GM03348 (cell line): ENCODE measurements at places on chromosomes 5 and 9.

DNA sequence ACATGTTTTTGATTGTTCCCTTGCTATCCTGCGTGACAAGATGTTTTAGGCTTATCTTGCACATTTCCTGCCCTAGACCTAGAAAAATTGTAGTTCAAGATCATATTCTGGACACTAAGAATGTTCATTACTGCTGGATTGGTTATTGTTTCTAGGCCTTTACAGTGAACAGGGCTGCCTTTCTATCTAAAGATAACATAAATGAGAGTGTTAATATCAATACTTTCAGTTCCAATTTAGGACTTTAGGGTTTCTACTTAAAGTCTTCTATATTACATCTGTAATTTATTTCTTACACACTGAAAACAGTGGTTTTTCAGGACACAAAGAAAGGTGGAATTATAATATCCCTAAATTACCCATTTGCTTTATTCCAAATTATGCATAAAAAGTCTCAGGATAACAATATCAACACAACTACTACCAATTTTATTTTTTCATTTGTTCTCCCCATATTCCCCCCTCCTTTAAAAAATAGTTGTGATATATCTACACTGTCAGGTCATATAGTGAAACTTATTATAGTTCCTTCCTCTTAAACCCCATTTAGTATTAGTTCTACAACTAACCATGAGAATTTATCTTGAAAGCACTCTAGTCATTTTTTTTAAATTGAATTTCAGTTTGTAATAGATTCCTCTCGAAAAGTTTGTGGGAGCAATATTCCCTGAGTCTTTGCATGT is 293.9 kb upstream of the RIOK2 start:
- DNase-seq = no peak

GRCh38 chr5:146698651-146699050 is 179.9 kb downstream of the PPP2R2B start:
- DNase-seq = no peak

DNA sequence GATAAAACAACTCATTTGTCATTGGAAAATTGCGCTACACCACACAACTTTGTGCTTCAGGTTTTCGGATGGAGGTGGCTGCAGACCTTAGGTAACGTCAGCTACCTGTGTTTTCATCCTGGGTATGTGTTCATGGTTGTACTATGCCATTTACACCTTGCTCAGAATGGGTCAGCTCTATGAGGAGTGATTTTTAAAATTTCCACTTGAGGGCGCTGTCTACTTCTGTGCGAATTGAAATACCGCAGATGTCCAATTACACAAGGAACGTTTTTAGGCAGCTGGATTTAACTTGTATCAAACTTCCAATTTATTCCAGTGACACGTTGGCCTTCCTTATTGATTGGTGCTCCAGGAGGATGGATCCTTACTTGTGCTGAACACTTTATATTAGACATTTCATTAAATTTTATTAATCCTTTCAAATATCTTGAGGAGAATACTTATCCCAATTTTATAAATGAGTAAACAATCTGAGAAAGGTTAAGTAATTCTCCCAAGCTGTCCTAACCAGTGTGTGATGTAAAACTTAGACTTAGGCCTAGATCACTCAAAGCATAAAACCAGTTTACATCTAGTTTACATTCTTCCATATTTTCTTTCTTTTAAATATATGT is 23.4 kb downstream of the DMRTA1 start:
- DNase-seq = peak; percentile 10

GRCh38 chr5:31767335-31768031 is 128.6 kb downstream of the PDZD2 start:
- DNase-seq = no peak

- no peak for DNase-seq
Observed at GRCh38 chr9:91040371-91041215, 239.0 kb downstream of the SYK start.

DNA sequence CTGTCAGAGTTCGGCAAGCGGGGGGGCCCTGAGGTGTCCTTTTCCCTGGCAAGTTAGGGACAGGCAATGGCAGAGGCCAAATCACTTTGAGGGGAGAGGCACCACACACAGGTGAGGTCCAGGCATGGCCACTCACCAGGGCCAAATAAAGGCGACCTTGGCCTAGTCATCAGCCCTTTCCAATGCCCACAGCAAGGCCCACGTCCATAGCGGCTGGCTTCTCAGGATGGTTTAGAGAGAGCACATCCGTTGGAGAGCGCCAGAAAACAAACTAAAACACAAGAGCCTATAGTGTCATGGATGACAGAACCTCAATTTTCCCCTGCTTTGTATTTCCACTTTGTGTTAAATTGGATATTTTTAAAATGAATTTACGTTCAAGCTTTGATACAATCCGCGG is 7.0 kb downstream of the CCNJL start:
- DNase-seq = no peak

GRCh38 chr9:92680166-92681119 is 10.5 kb upstream of the IPPK start:
- no peak for DNase-seq

DNA sequence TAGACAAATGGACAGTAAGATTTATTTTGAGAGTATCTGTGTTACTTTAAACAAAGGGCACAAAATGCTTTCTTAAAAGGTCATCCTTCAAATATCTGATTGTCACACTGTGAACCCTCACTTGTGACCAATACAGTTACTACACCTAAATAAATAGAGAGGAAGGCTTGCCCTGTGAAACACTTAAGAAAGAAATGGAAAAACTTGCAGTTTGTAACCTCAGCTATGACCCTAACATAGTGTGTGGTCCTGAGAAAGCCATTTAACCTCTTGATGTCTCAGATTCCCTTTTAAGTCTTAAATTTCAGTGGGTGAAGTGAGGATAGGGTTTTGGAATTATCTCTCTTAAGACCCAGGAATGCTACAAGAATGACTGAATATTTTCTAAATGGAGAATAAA is 126.7 kb upstream of the SLC27A6 start:
- DNase-seq = no peak

GRCh38 chr9:136268735-136269134 is 23.1 kb upstream of the QSOX2 start:
- no peak for DNase-seq

DNA sequence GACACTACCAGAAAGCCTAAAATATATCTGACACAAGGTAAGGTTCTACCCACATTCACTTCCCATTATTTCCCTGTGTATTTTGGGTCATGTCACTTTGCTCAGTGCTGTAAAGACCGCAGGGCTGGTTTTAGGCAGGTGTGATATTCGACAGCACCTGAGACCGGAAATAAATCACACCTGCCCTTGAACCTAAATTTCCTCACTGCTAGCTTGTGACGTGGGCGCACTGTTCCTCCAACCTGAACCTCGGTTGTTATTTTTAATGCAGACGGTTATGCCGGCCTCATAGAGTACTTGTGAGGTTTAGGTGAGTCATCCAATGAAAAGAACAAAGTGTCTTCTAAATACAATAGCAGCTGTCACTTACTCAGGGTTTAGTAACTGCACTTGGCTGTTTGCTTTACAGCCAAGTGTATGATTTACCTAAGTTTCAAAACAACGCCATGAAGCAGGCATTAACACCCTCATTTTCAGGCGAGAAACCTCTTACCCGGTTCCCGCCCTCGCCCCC is 20.7 kb upstream of the ZNF782 start:
- no peak for DNase-seq

- peak; percentile 4 for DNase-seq
Observed at GRCh38 chr9:79917421-79917820, 345.7 kb downstream of the TLE4 start.

DNA sequence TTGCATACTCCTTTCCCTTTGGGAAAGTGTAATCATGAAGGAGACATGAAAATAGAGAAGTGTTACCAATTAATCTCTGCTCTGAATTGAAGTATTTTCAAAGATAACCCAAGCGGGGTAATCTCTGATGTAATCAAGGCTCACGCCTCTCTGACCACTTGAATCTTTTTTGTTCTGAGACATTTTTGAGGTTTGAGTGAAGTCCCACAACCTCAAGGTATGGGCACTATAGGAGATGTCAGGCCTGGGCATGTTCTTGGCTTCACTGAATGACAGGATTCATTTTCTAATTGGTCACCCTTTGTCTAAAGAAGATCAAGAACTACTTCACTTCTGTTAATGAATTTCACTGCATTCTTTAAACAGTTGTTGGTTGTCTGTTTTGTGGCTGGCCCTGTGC is 23.7 kb downstream of the ENHO start:
- no peak for DNase-seq

DNA sequence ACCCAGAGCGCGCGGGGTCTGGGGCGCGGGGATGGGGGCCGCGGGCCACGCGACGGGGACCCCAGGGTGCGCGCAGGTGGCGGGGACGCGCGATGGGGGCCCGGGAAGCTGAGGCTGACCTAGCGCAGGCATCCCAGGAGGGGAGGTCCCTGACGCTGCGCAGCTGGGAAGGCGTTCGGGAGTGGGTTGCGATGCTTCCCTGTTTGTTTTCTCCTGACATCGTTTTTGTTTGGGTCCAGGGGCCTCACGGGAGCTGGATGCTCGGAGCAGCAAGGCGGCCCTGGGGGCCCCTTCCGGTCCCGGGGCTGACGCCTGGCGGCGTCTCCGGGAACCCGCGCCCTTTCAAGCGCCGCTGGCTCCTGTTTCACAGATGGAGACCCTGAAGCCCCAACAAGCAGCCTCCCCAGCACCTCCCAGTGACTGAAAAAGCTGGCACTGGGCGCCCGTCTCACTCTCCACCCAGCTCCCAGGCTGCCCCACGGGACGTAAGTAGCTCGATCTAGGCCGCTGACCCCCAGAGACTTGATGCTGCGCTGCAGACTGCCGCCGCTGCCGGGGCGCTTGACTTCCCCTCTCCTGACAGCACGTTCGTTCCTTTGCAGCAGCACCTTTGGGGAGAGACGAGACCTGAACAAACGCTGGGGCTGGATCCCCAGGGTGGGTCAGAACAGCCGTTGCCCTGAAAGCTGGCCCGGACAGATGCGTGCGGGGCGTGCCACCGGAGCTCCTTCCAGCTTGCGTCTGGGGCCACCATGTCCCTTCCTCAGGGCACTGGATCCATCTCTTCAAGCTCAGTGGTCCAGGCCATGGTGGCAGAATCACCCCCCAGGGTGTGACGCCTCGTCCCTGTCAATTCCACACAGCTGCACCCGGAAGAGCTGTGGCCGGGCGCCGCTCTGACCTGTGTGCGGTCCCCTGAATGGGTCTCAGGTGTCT is 593 bp downstream of the BRD3OS start:
- peak; percentile 60 for DNase-seq

GRCh38 chr9:107054146-107054545 is 191.2 kb downstream of the ZNF462 start:
- no peak for DNase-seq

GRCh38 chr9:96777426-96777864 is 442 bp downstream of the ZNF510 start:
- no peak for DNase-seq

DNA sequence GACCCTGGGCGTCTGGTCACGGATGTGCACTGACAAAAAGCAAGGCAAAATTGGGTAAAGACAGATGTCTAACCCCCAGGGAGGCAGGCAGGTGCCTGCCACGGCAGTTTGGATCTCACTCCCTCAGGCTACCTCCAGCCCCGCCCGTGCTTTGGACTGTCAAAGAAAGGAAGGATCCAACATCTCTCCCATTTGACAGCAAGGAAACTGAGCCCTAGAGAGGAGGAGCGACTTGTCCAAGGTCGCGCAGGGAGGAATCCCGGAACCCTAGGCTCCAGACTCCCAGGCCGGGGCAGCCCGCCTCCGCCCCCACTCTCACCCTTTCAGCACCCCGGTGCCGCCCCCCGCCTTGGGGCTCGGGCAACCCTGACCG is 376 bp downstream of the GOLGA1 start:
- DNase-seq = no peak

- no peak for DNase-seq
Observed at GRCh38 chr5:76468635-76469425, 65.7 kb downstream of the IQGAP2 start.

DNA sequence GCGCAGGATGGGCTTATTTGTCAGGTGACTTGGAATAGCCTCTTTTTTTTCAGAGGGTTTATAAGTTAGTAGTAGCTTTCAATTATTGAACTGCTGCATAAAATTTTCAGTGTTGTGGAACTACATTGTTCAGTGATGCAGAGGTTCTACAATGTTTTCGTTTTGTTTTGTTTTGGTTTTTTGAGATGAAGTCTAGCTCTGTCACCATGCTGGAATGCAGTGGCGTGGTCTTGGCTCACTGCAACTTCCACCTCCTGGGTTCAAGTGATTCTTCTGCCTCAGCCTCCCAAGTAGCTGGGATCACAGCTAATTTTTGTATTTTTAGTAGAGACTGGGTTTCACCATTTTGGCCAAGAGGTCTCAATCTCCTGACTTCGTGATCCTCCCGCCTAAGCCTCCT is 22.0 kb downstream of the NUP188 start:
- no peak for DNase-seq

- DNase-seq = no peak
Observed at GRCh38 chr5:68930139-68930538, 163.7 kb upstream of the SLC30A5 start.

GRCh38 chr5:153476767-153477166 is 13.7 kb upstream of the GRIA1 start:
- DNase-seq = peak; percentile 76
